RPMI8226 (cell line): ENCODE measurements at places on chromosomes 12 and 14.

DNA sequence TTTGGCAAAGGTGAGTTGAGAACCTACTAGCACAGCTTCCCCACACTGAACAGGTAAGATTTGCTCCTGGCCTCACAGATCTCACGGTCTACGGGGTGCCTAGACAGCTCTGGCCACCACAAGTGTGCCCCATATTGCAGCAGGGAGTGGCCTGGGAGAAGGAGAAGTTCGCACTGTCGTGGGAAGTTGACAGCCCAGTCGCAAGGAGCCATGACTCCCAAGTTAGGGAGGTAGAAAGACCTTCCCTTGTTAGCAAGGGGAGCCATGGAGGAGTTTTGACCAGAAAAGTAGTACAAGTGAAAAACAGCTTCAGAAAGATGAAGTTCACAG is 316.3 kb downstream of the BCL11B start:
- DNase-seq = no peak

- no peak for DNase-seq
These were observed 14.6 kb upstream of the STAB2 start for GRCh38 chr12:103572312-103573045.

- DNase-seq = no peak
These were observed 17.5 kb downstream of the CAMKK2 start for GRCh38 chr12:121279071-121279375.

DNA sequence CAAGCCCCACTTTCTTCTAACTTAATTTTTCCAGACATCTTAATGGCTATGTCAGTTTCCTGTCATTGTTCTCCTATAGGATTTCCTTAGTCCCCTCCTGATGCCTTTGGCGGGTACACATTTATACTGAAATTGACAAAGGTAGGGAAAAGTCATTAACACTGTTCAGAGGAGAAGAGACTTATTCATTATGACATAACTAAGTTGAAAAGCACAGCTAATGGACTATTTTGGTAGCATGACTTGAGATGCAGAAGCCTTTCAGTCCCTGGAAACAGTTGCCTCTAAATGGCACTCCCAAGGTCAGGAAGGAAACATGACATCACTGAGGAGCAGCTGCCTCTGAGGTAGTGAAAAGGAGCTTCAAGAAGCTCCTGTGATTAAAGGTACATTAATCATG is 317.5 kb upstream of the KITLG start:
- no peak for DNase-seq

DNA sequence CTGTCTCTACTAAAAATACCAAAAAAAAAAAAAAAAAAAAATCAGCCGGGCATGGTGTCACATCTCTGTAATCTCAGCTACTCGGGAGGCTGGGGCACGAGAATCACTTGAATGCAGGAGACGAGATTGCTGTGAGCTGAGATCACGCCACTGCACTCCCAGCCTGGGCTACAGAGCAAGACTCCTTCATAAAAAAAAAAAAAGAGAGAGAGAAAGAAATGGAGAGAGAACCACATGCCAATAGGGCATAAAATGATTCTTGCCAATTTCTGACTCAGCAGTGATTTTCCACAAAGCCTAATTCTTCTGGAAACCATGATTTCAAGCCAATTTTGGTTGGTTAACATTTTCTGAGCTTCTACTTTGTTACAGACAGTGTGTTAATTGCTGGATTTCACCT is 250.4 kb upstream of the SEL1L start:
- DNase-seq = no peak

- DNase-seq = no peak
These were observed 29.8 kb downstream of the DNM1L start for GRCh38 chr12:32708926-32709325.

GRCh38 chr12:133129368-133130037 is 571 bp downstream of the ZNF891 start:
- DNase-seq = no peak

GRCh38 chr12:114163771-114164170 is 197.6 kb upstream of the RBM19 start:
- DNase-seq = no peak

- no peak for DNase-seq
These were observed 18.3 kb upstream of the JDP2 start for GRCh38 chr14:75409316-75410205.

DNA sequence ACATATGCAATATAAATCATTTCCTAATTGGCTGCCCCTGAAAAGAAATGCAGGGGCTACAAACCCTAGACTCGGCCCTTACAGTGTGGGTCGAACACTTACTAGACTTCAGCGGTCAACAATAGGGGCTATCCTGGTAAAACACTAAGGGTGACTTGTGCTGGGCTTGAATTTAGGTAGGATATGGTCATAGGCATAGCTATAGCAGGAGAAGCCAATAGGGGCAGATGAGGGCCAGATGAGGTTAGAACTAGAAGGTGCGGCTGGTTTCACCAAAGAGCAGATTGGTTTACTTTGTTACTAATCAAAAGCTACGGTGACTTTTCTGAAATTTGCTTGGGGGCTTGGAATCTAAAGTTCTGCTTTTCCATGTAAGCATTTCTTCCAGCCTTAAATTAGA is 282.3 kb upstream of the DIO2 start:
- no peak for DNase-seq

DNA sequence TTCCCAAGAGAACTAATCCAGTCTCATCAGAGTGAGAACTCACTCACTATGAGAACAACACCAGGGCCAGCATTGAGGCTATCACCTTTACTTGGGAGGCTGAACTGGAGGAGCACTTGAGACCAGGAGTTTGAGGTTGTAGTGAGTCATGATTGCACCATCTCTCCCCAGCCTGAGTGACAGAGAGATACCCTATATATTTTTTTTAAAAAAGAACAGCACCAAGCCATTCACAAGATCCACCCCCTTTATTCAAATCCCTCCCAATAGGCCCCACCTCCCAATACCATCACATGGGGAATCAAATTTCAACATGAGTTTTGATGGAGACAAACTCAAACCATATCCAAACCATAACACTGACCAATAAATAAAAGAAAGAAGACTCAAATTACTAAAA is 3.7 kb upstream of the TMX1 start:
- no peak for DNase-seq

GRCh38 chr14:23160924-23161522 is 22.4 kb downstream of the SLC7A8 start:
- peak; percentile 58 for DNase-seq

- no peak for DNase-seq
These were observed 451.8 kb upstream of the TBX3 start for GRCh38 chr12:115135800-115136211.
